ENCODE measurements at places on chromosomes 11 and 22. TPM values are rescaled to one million over a fixed set of nuclear protein-coding genes. Genes with fewer than 3 reads are reported as not detected.

The ZNRF3 gene
- 5.9 TPM for total RNA-seq

The TRIM29 gene
- total RNA-seq, result 1.4 TPM

The ARHGAP42 gene
- total RNA-seq, result 2.9 TPM

The OR52E8 gene
- not detected for total RNA-seq

The CCDC90B gene
- 31.1 TPM for total RNA-seq

The PSMA1 gene
- total RNA-seq, result 295 TPM

The CD3D gene
- total RNA-seq, result 34.9 TPM

The DEFB131B gene
- not detected for total RNA-seq

The RNF169 gene
- total RNA-seq, result 16.0 TPM

The KCNC1 gene
- total RNA-seq, result not detected

The KRTAP5-2 gene
- total RNA-seq, result not detected
